Skin of body (tissue), 3 donors: ENCODE measurements at places on chromosomes 1 and 21. TPM values are rescaled to one million over a fixed set of nuclear protein-coding genes. Genes with fewer than 3 reads are reported as not detected.

DNA sequence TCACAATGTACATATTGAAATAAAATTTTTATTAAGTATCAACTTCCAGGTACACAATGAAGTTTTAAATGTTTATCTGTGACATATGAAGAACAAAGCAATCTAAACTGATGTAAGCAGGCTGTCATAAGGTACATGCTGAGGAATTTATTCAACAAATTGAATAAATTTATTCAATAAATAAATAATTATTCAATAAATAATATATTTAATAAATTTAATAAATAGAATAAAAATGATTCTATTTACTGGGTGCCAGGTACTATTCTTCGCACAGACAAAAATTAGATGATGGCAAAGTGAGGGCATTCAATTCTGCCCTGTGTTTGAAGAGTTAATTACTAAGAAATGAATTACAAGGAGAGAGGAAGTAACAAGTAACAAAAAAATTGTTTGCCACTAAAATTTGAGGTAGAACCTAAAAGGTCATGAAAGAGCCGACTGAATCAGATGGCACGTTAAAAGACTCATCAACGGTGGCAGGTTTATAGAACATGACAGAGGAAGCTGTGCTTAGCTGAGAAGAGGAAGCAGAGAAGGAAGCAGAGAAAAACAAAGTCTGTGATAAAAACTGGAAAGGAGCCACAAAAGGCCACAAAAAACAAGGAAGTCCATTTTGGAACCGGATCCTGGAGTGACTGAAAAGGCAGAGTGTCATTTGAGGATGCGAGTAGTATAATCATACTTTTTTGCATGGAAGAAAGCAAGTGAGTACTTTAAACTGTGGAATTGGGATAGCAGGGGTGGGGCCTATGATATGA, 2.2 kb upstream of the USP24 start:
- no peak for DNase-seq

DNA sequence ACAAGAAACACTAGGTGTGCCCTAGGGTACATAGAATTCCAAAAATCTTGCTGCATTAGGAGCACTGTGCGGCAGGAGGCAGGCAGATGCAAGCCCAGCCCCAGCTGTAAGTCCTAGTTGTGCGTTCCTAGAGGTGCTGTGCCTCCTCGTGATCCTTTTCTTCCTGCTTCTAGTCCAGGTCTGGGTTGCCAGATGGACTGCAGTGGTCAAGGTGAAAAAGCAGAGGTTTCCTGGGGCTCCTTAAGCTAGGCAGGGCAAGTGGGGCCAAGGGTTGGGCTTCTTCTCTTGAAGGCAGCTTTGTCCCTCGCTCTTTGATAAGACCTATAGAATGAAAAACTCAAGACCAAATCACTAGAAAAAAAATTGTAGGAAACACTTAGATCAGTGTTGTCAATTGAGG, 21.6 kb upstream of the SLC45A3 start:
- DNase-seq = no peak

Gene SMIM1
- 2.5 TPM for total RNA-seq

GRCh38 chr1:155900161-155900560, 11.0 kb downstream of the RIT1 start:
- DNase-seq = no peak

GRCh38 chr1:59143811-59144210, 153.1 kb upstream of the FGGY start:
- DNase-seq = no peak

DNA sequence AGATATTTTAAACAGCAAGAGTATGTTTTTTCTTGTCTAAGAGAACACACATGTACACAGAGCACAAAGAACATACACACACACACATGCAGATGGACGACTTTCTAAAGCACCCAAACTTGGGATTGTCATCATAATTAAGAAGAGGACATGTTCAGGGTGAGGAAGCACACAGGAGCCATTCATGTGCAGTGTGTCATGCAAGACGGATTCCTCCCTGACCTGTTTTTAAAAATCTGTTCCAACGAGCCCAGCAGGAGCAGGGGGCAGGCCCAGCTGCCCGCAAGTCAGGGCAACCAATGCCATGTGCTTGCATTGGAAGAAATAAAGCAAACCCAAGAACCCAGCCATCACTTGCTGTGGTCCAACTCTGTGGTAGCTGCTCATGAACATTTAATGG, 167.3 kb upstream of the ZNF644 start:
- no peak for DNase-seq

Gene TRIM46
- 0.20 TPM for total RNA-seq

Gene FGR
- total RNA-seq = 9.6 TPM

DNA sequence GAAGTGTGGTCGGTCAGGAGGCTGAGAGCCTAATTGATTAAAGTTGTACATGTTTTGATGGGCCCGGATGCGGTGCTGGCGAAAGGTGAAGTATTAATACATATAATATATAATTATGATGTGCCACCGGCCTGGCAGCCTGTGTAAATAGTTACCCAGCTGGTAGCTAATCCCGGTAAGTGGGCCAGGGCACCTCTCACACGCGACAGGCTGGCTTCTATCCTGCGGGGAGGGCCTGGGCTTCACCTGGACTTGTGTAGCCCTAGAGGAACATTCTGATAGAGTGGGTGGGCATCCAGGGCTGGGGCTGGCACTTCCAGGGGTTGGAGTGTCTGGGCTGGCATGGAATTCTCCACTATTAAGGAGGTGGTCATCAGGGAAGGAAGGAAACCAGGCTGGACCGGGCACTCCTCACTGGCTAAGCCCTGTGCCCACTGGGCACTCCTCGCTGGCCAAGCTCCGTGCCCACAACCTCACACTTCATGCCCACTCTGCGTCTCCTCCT, 48.3 kb downstream of the IGSF21 start:
- DNase-seq = no peak

DNA sequence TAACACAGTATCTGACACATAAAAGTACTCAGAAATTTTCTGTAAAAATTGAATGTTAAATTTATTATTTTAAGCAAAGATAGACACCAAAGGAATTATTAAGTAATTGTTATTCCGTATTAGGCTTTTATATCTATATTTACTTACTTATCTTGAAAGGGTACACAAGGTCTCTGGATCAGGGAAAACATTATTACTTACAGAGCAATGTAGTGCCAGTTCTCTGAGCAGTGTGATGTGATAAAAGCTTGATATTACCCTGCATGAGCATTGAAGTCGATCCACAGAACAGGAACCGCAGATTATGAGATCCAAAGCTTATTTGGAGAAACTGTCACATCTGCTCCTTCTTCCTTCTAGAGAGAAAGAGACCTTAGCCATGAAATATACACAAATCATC, 637.9 kb upstream of the RGS18 start:
- no peak for DNase-seq

Gene SHISAL2A
- total RNA-seq = 0.49 TPM

Gene RGS16
- total RNA-seq = 7.9 TPM

- DNase-seq = peak; percentile 79
Observed at GRCh38 chr21:20971296-20971921, 26.8 kb upstream of the NCAM2 start.

GRCh38 chr1:40266786-40267535, 8.9 kb downstream of the ZMPSTE24 start:
- no peak for DNase-seq

GRCh38 chr1:159554696-159555095, 18.9 kb upstream of the OR10J5 start:
- no peak for DNase-seq

Gene PM20D1
- total RNA-seq = 0.39 TPM

GRCh38 chr1:210344706-210345105, 16.0 kb downstream of the HHAT start:
- no peak for DNase-seq

DNA sequence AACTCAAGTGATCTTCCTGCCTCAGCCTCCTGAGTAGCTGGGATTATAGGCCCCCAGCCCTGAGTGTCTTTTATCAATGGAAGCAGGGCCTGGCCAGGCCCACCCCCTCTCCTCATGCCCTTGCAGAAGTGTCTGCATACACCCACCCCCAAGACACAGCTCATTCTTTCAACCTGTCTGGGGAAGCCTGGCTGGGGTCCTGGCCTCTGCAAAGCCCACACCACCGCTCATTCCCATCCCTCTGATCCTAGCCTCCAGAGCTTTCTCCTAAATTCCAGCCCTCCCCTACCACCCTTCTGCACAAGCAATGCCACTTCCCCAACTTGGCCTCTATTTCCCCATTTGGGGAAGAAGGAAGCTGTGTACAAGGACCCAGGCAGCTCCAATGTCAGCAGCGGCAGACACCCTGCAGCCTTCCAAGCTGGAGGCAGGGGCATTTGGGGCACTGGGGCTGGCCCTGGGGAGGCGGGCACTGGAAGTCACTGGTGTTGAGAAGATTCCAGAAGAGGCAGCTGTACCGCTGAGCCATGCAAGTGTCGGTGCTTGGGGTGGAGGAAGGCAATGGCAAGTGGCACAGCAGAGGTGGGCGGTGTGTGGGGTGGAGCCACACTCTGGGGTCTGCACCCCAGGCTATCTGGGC, 33.7 kb upstream of the ARF1 start:
- DNase-seq = no peak

DNA sequence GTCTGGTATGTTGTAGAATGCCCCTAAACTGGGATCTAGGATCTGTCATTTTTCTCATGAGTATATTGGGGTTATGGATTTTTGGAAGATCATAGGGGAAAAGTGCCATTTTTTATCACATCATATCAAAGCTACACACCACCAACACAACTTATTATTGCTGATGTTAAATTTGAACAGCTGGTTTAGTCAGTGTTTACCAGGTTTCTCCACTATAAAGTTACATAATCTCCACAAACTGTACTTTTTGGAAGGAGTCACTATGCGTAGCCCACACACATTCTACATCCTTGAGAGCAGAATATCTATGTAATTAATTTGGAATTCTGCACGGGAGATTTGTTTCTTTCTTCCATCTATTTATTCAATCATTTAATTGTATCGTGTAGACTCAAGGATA, 35.2 kb downstream of the RC3H1 start:
- no peak for DNase-seq

DNA sequence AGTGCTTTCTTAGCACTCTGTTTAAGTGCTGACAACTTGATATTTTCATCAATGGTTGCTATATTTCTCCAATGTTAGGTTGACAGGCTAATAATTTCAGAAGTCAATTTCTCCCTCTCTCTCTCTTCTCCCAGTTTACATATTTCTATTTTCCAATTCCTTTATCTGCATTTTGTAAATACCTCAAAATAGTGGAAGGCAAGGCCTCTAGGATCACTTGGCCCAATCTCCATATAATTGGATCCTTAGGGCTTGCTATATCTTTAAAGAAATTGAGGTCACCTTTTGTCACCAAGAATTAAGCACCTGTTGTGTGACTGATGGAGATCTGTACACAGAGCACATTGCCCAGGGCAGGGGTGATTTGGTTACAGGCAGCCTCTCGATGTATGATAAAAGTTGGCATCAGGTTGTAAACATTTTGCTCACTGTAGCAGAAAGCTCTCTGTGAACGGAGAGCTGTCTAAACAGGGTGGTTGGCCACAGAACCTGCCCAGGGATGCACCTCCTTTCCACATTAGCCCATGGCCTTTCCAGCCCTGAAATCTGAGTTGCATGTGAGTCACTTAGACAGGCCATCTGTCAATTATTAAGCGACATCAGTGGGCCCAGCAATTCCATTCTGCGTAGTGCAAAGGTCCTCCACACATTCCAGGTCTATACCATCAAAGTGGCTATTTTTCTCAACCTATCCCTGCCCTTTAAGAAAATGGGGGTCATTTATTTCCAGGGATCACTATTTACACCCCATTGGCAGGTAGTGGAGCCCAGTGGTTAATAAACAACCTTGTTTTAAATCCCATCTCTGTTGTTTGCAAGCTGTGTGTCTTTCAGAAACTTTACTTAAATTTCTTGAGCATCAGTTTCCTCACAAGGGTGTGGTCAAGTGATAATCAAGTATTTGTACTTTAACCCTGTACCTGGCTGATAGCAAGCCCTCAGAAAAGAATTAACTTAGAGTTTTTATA, 29.1 kb upstream of the IRF2BP2 start:
- DNase-seq = no peak

DNA sequence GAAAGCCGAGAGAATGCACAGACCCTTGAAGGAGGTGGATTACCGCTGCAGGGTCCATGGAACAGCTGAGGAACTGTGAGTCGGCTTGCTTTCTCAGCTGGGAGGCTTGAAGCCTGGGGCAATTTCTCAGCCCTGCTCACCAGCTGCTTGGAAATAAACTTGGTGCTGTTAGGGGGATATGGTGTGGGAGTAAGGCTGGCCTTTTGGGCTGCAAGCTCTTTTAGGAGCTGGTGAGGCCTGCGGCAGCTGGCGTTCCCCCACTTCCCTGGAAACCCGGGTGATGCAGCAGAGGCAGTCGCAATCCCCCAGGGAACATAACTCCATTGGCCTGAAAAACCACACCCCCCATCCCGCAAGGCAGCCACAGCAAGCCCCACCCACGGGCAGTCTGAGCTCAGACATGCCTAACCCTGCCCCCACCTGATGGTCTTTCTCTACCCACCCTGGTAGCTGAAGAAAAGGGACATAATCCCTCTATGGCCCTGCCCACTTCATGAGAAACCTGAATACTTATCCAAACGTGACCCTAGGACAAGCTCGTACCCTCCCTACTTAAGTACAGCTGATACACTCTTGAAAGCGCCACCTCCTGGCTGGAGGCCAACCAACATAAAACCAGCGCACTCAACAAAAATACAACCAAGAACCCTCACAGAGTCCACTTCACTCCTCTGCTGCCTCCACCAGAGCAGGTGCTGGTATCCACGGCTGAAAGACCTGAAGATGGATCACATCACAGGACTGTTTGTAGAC, 1995.8 kb downstream of the NCAM2 start:
- no peak for DNase-seq

Gene GJA8
- not detected for total RNA-seq
